Natural killer cell treated with Interleukin-12 subunit alpha and Interleukin-12 subunit beta and Interleukin-15 and Interleukin-18, amount 100 ng/mL, for 72 hours (primary cell): ENCODE measurements at places on chromosomes 2 and 18.

GRCh38 chr2:210561475-210561874 is 5.1 kb downstream of the CPS1 start:
- no peak for DNase-seq

DNA sequence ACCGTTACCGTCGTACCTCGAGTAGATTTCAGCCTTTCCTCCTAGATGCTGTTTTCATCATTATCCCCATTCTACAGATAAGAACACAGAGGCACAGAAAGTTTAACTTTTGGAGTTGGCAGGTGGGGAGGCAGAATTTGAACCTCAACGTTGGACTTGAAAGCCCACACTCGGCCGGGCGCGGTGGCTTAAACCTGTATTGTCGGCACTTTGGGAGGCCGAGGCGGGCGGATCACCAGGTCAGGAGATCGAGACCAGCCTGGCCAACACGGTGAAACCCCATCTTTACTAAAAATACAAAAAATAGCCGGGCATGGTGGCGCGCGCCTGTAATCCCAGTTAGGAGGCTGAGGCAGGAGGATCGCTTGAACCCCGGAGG is 11.5 kb downstream of the CATIP start:
- no peak for DNase-seq

GRCh38 chr2:46731280-46731679 is 184.3 kb downstream of the MCFD2 start:
- DNase-seq = no peak

- no peak for DNase-seq
Measured at GRCh38 chr18:58232668-58233067, 188.6 kb downstream of the NEDD4L start.

DNA sequence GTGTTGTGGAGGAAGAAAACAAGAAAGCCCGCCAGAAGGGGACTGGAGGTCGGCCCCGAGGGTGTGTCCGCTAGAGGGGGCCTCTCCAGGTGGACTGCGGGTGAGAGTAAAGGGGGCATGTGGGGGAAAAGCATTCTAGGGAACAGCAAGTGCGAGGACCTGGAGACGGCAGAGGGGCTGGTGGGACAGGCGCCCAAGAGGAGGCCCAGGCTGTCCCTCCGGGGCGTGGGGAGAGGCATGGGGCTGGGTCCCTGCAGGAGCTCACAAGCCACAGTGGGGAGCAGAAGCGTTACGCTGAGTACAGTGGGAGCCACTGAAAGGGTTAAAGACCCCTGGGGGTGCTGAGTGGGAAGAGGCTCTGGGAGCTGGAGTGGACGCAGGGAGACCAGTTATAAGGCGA is 1.6 kb upstream of the KLF11 start:
- DNase-seq = no peak

- DNase-seq = no peak
Measured at GRCh38 chr2:27150639-27151230, 1.9 kb downstream of the TCF23 start.

DNA sequence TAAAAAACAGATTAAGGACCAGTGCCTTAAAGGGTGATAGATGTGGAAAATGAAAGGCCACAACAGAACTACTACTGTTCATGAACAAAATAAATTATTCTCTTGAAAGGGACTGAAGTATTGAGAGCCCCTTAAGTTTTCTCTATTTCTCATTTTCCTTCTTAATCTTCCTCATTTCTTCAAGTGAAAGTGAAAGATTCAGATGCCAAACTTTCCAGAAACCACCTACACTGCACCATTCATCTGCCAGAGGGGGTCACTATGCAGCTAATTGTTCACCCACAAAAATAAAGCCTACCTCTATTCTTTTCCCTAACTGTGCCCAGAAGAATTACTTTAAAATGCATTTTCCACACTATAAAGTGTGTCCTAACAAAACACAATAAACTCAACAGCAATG is 140.1 kb downstream of the NR4A2 start:
- DNase-seq = no peak

- no peak for DNase-seq
Measured at GRCh38 chr2:191910518-191910917, 63.6 kb upstream of the CAVIN2 start.

GRCh38 chr2:68835621-68836020 is 35.6 kb downstream of the BMP10 start:
- no peak for DNase-seq
